Sigmoid colon (tissue), 7 donors: ENCODE measurements at places on chromosomes 3 and 15.
A peak's percentile ranks its signal among the peaks of the same experiment; 100 is the strongest.

DNA sequence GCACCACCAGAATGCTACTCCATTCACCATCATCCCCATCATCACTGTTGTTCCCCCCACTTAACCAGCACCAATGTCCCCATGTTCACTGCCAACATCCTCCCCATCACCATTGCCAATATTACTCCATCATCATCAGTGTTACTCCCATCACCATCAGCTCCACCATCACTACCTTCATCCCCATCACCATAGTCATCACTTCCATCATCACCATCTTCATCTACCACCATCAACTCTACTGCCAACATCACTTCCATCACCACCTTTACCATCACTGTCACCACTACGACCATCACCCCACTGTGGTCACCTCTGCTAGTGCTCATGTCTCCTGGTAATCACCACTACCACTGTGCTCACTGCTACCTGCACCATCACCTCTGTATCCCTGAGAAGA, 47.2 kb upstream of the TMEM115 start:
- DNase-seq, result no peak

DNA sequence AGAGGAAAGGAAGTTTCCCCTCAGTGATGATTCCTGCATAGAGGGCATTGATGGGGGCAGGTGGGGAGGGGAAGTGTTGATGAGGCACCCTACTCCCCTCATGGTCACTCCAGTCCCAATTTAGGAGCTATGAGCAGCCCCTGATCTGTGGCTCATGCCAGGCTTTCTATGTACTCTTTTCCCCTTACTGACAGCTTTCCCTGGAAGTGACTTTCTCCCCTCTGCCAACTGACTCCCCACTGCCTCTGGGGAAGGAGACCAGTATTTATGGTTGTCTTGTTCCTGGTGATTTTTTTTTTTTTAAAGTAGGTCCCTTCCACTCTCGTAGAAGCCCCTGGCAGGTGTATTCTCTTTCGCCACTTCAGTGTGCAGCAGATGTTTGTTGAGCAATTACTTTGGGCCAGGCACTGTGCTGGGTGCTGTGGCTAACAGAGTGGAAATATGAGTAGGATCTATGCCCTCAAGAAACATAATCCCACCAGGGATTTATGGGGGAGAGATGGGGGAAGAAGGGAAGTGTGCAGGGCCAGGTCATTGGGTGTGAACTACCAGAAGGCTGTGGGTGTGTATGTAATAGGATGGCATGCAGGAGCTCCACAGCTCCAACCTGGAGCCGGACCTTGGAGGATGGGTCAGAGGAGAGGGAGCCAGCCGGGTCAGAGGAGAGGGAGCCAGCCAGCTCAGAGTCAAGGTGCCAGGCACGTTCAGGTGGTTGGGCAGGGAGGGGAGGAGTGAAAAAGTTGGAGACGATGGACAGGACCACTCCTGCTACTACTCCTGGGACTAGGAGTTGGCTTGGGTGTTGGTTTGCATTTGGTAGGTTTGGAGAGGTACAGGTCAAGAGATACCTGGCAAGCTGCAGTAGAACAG, 3.5 kb downstream of the SMAD6 start:
- no peak for DNase-seq

DNA sequence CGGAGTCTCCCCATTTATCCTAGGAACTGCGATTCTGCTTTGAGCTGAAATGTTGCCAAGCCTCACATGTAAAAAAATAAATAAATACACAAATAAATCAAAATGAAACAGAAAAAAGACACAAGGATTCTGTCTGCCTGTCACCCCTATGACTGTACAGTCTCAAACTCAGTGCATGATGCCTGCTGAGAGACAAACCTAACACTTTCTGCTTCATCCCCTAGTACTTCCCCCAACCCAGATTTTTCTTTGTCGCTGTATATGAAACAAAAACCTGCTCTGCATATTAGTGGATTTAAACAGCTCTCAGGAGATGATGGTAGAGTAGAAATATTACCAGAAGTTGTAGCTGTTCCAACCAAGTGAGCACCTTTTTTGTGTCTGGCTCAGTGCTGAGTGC, 530.7 kb upstream of the CFAP20DC start:
- DNase-seq, result no peak

DNA sequence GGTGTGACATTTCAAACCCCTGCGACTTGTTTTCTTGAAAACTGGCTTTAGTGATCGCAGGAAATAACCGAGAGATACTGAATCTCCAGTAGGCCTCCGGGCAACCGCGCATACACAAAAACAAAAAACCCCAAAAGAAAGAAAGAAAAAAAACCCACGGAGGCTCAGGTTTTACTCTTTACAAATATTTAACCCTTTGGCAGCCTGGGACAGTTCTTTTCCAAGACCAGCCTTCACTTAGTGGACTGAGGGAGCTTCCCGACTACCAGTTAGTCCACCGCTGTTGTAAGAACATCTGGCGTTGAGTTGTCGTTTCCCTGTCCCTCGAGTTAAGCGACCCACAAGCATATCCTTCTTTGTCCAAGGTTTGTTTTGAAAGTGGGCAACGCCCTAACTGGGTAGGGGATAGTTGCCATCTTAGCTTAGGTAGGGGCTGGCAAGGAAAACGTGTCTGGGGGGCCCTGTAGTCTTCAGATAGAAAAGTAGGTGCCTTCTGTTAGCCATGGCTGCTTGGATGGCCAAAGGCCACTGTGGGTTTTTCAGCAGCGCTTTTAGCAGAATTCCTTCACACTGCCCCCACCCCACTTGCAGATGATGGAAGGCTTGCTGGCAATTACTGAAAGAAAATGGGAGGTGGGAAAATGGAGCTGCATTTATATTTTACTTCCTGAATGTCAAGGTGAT, 6.9 kb downstream of the ISL2 start:
- DNase-seq, result no peak

- peak; percentile 96 for DNase-seq
These were observed 2.3 kb upstream of the MBNL1 start for GRCh38 chr3:152266221-152266995.

- peak; percentile 97 for DNase-seq
These were observed at the start of gene EDEM1 for GRCh38 chr3:5187156-5187919. Gene EDEM1 (plus strand): TSS chr3:5187707. CDS start chr3:5187806, 99 bp downstream.
